ENCODE measurements at places on chromosomes 7 and 10. TPM values are rescaled to one million over a fixed set of nuclear protein-coding genes. Genes with fewer than 3 reads are reported as not detected.

DNA sequence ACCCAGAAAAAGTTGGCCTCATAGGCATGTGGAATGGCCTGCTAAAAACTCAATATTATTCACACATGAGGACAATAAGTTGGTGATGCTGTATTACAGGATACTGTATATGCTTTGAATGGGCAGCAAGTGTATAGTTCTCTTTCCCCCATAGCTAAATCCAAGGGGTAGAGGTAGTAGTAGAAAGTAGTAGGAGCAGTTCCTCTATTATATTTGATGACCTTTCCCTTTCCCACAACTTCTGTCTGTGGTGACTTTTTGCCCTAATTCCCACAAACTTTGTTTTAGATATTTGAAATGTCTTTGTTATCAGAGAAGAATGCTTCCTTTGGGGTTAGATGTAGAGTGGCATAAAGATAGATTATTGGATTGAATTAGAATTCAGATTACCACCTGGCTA is 154.0 kb upstream of the STEAP4 start:
- H3K4me1 ChIP-seq = no peaks in the 10 kb centered on the region
- no peak for DNase-seq
- H3K4me3 ChIP-seq = no peak overlapping the region
- no peaks in the 10 kb centered on the region for H3K36me3 ChIP-seq
- no peaks in the 10 kb centered on the region for H3K27me3 ChIP-seq

GIMAP1 gene
- 6.6 TPM for total RNA-seq

CACUL1 gene
- 29.9 TPM for total RNA-seq

GRCh38 chr10:106571192-106571946 is 593.1 kb downstream of the SORCS1 start:
- no peaks in the 10 kb centered on the region for H3K4me1 ChIP-seq
- no peaks in the 10 kb centered on the region for H3K27me3 ChIP-seq
- no peak overlapping the region for H3K27ac ChIP-seq
- DNase-seq = no peak
- H3K4me3 ChIP-seq = no peak overlapping the region

- no peak overlapping the region for H3K27ac ChIP-seq
- no peaks in the 10 kb centered on the region for H3K36me3 ChIP-seq
- no peak for DNase-seq
- peaks cover 18% of the 10 kb centered on the region for H3K27me3 ChIP-seq
- no peak overlapping the region for H3K4me3 ChIP-seq
Measured at GRCh38 chr10:30103595-30104320, 44.4 kb upstream of the JCAD start.

- H3K27me3 ChIP-seq = peaks cover 2% of the 10 kb centered on the region
- no peak for DNase-seq
- H3K4me1 ChIP-seq = peaks cover 42% of the 10 kb centered on the region
Measured at GRCh38 chr10:97736403-97736901, 476 bp upstream of the ZFYVE27 start.

FAM237B gene
- total RNA-seq = not detected

DNA sequence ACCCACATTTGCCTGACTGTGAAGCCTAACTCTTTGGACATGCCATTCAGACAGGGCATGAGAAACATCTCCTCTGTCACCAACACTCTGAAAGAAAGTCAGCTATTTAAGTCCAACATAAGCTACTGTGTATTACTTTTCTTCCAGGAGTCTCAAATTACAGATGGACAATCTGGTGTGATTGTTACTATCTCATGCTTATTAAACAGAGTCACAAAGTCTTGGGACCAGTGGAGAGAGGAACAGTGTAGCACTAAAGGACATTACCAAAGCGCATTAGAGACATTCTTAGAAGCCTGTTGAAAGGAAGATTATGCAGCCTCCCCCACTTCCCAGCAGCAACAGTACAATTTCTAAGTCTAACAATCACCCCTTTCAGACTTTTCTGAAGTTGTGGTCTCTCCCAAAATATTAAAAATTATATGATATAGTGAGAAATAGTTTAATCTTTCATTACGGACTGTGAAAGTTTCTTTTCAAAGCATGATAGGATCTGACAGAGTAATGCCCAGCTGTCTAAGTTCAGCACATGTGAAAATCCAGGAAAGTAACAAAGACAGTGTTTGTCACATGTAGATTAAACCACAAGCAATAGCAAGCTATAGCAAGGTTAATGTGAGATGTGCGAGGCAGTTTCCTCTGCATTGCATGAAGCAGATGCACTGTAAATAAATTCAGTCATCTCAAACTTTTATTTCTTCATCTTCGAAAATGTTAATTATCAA is 280.9 kb upstream of the FZD8 start:
- H3K36me3 ChIP-seq = no peaks in the 10 kb centered on the region
- H3K4me3 ChIP-seq = no peak overlapping the region
- DNase-seq = no peak
- H3K27ac ChIP-seq = no peak overlapping the region

LRRC17 gene
- 0.14 TPM for total RNA-seq

DNA sequence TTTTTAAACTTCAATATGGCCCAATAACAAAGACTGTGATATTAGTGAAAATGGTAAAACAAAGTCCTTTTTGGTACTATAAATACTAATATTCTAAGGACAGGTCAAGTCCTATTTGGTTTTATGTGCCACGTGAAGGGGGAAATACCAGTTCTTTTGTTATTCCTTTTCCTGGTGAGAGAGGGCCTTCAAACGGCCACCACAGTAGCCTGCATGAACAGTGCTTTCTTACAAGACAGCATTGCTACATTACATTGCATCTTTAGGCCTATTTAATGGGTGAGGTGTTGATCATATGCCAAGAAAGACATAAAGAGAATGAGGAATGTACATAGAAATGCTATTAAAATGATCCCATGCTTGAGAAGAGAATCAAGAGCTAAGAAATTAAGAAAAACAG is 214.8 kb downstream of the LRRTM3 start:
- no peaks in the 10 kb centered on the region for H3K36me3 ChIP-seq
- no peak for DNase-seq
- H3K4me1 ChIP-seq = no peaks in the 10 kb centered on the region
- no peak overlapping the region for H3K27ac ChIP-seq
- H3K4me3 ChIP-seq = no peak overlapping the region

GRCh38 chr10:128626397-128627000 is 500.3 kb upstream of the MKI67 start:
- no peak overlapping the region for H3K4me3 ChIP-seq
- no peaks in the 10 kb centered on the region for H3K4me1 ChIP-seq
- no peaks in the 10 kb centered on the region for H3K36me3 ChIP-seq
- no peak for DNase-seq

CHST3 gene
- total RNA-seq = not detected

- H3K4me1 ChIP-seq = peaks cover 1% of the 10 kb centered on the region
- H3K4me3 ChIP-seq = no peak overlapping the region
- H3K27ac ChIP-seq = no peak overlapping the region
- H3K36me3 ChIP-seq = no peaks in the 10 kb centered on the region
- H3K27me3 ChIP-seq = peaks cover 3% of the 10 kb centered on the region
Measured at GRCh38 chr10:71264345-71265200, 52.2 kb downstream of the UNC5B start.

- H3K4me1 ChIP-seq = no peaks in the 10 kb centered on the region
- DNase-seq = no peak
- H3K36me3 ChIP-seq = no peaks in the 10 kb centered on the region
- no peaks in the 10 kb centered on the region for H3K27me3 ChIP-seq
- H3K4me3 ChIP-seq = no peak overlapping the region
Measured at GRCh38 chr7:136070736-136071505, 93.8 kb upstream of the MTPN start.

DNA sequence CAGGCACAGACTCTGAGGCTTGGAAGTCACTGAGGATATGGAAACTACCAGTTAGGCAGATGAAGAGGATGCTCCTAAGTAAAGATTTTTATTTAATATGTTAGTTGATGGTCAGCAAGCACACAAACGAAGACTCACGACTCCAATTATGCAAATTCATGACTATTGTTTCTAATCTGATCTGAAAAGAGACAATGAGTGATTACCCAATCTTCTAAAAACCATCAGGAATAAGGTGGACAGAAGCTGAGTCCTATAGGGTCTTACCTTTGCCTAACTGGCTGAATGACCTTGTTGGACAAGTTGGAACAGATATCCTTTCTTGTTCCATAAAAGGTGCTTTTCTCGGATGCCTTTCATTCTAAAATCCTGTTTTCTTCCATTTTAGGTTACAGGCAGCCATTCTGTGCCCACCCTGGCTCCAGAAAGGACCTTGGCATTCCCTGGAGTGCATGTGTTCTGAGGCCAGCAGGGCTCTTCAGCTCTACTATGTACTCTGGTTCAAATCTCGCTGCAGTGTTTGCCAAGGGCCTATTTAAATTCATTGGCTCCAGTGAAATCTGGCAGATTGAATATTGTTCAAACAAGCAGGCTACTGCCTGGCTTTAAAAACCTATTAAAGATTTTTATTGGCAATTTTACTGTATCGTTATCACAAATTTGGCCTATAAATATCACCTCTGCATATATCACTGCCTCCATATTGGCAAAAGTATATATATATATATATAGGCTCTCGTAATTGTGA is 77.5 kb downstream of the SLC25A13 start:
- peaks cover 15% of the 10 kb centered on the region for H3K4me1 ChIP-seq
- DNase-seq = no peak
- H3K27me3 ChIP-seq = no peaks in the 10 kb centered on the region
- no peaks in the 10 kb centered on the region for H3K36me3 ChIP-seq
- H3K27ac ChIP-seq = no peak overlapping the region

DNA sequence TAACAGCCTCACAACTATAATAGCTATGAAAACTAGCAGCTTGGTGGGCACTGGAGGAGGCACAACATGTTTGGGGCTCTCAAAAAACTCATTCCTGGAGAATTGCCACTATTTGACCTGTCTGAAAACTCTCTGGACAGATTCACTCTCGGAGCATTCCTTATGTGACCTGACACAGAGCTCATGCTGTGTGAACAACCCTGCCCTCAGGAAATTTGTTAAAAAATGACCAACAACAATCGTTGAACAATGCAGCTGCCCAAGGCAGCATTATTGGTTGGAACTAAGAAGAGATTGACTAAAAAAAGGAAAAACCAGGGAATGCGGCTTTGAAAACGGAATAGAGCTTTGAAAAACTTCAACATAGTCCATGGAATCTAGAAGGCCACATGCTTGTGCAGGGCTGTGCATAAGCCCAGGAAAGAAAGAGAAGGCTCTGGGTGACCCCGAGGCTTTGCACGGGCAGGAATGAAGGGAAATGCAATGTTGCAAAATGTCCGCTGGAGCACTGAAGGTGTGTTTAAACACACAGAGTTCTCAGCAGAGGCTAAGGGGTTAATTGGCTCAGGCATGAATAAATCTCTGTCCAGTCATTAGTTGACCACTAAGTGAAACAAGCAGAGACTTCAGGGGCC is 52.8 kb downstream of the NAMPT start:
- H3K4me1 ChIP-seq = no peaks in the 10 kb centered on the region
- DNase-seq = no peak
- no peak overlapping the region for H3K27ac ChIP-seq
- H3K4me3 ChIP-seq = no peak overlapping the region
- H3K36me3 ChIP-seq = no peaks in the 10 kb centered on the region
- H3K27me3 ChIP-seq = peaks cover 47% of the 10 kb centered on the region
